Activated CD4-positive, alpha-beta T cell treated with anti-CD3 and anti-CD28 coated beads for 1 hour (primary cell): ENCODE measurements at places on chromosomes 3 and 15.

- DNase-seq, result no peak
Observed at GRCh38 chr3:16740515-16740914, 135.3 kb upstream of the DAZL start.

DNA sequence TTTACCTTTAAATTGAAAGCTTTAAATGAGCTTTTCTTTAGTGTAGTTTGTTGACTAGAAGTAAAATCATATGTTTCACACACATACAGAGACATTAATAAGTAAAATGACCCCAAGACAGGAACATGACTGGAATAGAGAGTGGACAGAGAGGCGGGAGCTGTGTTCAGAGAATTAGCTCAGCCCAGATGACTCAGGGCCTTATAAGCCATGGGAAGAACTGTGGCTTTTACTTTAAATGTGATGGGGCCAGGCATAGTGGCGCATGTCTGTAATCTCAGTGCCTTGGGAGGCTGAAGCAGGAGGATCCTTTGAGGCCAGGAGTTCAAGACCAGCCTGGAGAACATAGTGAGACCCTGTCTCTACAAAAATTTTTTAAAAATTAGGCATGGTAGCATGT lies 26.7 kb downstream of the SACM1L start:
- no peak for DNase-seq

DNA sequence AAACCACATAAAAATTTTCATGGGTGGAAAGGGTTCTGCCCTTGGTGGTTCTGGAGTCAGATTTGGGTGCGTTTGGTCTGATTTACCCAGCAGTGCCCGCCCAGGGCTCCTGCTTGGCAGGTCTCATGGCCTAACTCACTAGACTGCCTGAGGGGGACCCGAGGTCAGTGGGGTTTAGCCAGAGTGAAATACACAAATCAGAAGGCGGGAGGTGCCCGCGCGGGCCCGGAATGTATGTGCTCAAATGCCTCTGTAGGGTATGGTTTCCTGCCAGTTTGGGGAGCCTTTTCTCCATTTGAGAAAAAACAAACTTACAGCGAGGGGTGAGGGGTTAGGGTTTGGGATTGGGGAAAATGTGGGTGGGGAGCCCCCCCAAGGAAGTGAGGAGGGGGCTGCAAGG lies 70.9 kb upstream of the POLG start:
- no peak for DNase-seq

DNA sequence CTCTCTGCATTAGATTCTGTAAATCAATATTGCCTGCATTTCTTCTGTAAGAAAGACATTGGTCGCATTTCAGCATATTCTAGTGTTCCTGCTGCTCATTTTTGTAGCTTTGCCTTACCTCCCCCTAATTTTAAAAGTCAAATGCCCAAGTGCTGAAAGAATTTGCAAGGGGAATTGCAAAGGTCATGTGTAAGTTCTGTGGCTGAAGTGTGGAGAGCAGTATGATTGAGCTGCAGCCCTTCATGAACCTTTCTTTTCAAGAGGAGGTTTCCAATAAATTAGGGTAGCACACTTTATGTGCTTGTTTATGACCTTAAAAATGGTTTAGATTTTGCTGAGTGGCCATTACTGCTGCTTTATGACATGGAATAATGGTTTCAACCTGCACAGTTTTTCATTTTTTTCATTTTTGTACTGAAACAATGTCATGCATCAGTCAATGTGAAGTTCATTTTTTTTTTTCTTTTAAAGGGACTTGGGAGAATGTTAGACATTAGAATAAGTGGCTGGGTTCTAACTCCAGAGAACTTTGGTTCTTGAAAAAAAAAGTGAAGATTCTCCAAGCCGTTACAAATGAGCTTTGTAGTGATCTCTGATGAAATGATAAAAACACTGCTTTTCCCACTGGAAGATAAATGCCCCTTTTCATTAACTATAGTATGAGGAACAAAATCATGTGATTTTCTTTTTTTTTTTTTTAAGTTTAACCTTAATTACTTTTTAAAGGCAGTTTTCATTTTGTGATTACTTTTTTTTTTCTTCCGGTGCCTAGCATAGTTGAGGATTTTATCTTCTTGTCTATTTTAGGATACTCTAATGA lies 99.6 kb downstream of the MITF start:
- no peak for DNase-seq
